T-helper 2 cell (primary cell): ENCODE measurements at places on chromosomes 13 and 19.
A peak's percentile ranks its signal among the peaks of the same experiment; 100 is the strongest.

DNA sequence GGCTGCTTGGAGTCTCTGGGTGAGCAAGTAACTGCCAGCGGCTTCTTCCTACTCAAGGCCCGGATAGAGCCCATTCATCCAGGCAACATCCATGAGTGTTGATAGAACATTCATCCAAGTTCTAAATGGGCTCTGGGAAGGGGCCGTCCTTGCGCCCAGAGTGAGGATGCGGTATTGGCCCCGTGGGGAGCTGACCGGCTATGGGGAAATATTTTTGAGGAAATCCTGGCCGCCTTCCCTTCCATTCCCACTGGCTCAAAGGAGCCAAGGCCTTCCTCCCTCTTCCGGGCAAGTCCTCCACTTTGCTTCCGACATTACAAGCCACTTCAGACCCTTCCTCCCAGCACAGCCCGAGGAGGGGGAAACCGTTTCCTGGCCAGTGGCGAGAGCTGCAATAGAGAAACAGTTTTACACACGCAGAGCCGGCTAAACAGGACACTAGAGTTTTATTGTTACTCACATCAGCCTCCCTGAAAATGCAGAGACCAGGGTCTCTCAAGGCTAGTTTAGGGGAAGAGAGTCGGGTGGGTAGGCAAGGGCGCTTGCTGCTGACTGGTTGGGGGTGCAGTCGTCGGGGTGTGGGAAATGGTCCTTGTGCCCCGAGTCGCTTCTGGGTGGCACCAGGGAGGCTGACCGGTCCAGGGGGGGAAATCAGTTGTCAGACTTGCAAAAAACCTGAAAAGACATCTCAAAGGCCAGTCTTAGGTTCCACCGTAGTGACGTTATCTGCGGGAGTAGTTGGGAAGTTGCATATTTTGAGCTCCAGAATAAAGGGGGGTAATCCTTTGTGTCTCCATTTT, 37.5 kb downstream of the C13orf46 start:
- no peak for DNase-seq

DNA sequence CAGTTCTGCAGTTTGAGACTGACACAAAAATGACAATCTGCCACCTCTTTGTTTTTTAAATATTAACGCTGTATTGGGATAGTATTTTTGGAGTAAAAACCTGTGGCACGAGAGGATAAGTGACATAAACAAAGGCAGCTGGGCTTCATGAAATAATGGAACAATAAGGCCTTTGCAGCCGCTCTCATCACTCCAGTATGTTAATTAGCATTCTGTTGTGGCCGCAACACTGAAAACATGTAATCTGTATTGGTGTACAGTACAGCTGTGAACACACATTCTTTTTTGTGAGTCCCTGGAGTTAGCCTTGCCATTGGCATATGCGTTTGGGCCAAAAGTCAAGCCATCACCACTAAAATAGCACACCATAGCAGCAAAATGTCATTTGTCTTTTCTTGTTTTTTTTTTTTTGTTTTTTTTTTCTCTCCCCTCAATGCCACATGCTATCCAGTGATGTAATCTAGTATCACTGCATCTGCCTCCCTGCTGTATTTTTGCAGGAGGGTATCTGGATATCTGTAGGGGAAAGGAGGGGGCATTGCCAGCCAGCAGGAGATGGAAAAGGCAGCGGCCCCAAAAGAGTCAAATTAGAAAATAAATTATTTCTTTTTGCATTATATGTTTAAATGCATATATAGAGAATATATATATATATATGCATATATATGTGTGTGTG, 885 bp upstream of the ZNF536 start:
- DNase-seq = no peak

- DNase-seq = no peak
Measured at GRCh38 chr13:30932481-30933353, at the start of gene TEX26. Gene TEX26, plus strand, starts transcription at chr13:30932656. Its CDS starts 60 bp downstream, at chr13:30932716.

- peak; percentile 54 for DNase-seq
Measured at GRCh38 chr13:99980201-99980823, 1.3 kb upstream of the ZIC2 start.

DNA sequence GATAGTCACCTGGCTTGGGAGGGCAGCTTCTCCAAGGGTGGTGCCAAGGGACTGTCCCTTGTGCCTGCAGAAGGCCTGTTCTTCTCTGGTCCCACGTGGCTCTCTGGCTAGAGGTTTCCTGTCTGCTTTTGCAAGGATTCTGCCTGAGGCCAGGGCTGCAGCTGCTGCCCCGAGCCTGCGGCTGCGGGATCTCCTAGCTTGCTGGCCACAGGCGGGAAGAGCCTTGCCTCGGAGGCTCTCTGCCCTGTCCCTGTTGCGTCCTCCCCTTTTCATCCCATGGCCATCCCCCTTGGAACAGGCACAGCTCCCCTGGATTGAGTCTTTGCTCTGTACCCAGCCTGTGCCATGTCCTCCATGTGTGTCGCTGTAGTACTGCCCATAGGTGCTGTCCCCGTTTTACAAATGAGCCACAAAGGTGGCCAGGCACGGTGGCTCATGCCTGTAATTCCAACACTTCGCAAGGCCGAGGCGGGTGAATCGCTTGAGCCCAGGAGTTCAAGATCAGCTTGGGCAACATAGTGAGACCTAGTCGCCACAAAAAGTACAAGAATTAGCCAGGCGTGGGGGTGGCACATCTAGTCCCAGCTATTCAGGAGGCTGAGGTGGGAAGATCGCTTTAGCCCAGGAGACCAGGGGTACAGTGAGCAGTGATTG, 9.1 kb downstream of the IRF3 start:
- DNase-seq = no peak

- no peak for DNase-seq
Measured at GRCh38 chr13:49063497-49063896, 87.8 kb downstream of the FNDC3A start.

GRCh38 chr13:23567906-23568460, 2.2 kb upstream of the TNFRSF19 start:
- no peak for DNase-seq

- no peak for DNase-seq
Measured at GRCh38 chr13:101026736-101027398, 352.3 kb upstream of the TMTC4 start.

DNA sequence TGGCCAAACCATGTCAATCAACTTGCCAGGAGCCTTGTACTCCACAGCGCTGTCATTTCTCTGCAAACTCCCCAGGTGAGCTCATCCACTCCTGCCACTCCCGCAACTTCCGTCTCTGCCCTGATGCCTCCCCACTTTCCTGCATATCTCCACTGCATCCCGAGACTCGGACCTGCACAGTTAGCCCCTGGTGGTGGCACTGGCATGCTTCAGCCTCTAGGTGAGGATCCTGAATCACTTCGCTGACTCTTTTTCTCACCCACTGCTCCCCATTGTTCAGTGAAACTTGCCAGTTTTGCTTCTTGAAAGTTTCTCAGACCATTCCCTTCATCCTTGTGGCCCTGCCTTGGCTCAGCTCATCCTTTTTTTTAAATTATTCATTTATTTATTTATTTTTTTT, 3.4 kb upstream of the CTU1 start:
- no peak for DNase-seq

DNA sequence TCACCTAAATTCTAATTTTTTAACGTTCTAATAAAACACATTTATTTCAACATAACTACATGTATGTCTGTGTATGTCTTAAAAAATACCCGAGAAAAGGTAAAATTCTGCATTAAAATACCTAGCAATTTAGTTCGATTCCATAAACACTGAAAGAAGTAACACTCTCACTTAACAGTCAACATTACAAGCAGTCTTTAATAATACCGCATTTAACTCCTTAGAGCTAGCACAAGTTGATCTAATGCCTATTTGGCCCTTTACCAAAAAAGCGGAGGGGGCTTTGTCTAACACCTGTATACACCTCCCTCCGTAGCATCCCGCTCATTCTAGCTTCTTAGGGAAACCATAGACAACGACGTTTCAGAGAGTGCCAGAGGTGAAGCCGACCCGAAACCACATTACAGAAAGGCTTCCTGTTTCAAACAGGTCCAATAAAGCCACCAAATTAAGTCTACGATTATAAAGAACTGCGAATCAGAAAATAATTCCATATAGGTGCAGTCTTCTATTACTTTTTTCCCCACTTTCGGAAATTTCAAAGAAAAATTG, 1.2 kb downstream of the SPART start:
- no peak for DNase-seq

GRCh38 chr13:49679246-49679645, 12.0 kb downstream of the EBPL start:
- no peak for DNase-seq

- DNase-seq = no peak
Measured at GRCh38 chr19:5231857-5232678, 108.5 kb downstream of the PTPRS start.

DNA sequence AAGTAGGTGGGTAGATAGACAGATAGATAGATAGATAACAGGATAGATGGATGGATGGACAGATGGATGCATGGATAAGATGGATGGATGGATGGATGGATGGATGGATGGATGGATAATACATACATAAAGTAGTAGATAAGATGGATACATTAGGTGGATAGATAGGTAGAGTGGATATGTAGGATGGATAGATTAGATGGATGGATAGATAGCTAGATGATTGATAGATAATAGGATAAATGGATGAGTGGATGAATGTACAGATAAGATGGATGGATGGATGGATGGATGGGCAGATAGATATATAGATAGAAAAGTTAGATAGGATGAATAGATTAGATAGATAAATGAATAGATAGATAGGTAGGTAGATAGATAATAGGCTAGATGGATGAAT, 2.1 kb downstream of the CYP4F3 start:
- DNase-seq = no peak

GRCh38 chr13:70253834-70254233, 145.6 kb upstream of the KLHL1 start:
- DNase-seq = no peak

DNA sequence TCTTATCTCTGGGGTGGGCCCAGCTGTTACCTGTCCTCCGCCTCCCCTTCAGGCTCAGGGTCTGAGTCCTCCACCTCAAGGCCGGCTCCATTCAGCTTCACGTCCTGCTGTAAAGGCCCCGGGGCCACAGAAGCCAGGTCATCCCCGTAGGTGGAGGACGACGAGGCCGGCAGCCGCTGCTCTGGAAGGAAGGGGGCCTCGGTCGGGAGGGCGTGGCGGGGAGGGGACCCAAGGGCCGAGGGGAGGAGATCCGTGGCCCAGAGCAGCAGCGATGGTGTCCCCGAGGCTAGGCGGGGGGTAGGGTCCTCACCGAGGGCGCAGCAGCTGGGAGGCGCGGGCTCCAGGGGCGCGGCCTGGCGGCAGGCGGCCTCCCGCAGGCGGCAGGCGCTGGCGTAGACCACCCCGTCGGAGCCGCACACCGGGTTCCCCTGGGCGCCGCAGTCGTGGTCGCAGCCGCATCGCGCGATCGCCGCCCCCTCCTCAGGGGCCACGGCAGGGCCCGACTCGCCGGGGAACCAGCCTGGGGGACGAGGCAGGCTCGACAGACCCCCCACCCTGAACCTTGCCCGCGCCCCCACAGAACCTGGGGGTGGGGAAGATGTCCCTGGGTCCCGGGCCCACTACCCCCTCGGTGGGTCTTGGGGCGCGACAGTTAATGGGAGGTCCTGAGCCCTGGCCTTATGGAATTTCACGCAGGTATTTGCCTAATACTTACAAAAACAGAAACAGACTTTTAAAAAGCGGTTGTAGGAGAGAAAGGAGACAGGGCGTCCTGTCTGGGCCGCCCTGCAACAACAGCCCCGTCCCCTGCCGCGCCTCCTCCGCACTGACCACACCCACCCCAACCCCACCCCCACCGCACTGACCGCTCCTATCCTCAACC, 7.6 kb downstream of the F2RL3 start:
- no peak for DNase-seq

- DNase-seq = no peak
Measured at GRCh38 chr13:73321043-73321442, 262.2 kb downstream of the KLF5 start.

- no peak for DNase-seq
Measured at GRCh38 chr19:46654621-46655152, 6.3 kb downstream of the DACT3 start.

DNA sequence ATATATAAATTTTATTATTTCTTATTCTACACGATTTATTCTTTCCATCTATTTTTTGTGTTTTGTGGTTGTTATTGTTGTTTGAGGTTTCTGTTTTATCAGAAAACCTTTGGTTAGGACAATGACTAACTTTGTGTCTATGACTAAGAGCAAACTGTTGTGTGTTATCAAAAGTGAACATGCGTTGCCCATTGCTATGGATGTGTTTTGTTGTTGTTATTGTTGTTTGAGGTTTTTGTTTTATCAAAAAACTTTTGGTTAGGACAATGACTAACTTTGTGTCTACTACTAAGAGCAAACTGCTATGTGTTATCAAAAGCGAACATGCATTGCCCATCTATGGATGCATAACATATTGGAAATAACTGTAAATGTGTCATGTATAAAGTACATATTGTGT, 692.3 kb downstream of the SLITRK1 start:
- no peak for DNase-seq

- DNase-seq = no peak
Measured at GRCh38 chr19:30074741-30075715, 133.0 kb downstream of the URI1 start.

GRCh38 chr13:73129023-73129422, 70.2 kb downstream of the KLF5 start:
- no peak for DNase-seq

GRCh38 chr13:34967851-34968562, 25.9 kb downstream of the NBEA start:
- no peak for DNase-seq

DNA sequence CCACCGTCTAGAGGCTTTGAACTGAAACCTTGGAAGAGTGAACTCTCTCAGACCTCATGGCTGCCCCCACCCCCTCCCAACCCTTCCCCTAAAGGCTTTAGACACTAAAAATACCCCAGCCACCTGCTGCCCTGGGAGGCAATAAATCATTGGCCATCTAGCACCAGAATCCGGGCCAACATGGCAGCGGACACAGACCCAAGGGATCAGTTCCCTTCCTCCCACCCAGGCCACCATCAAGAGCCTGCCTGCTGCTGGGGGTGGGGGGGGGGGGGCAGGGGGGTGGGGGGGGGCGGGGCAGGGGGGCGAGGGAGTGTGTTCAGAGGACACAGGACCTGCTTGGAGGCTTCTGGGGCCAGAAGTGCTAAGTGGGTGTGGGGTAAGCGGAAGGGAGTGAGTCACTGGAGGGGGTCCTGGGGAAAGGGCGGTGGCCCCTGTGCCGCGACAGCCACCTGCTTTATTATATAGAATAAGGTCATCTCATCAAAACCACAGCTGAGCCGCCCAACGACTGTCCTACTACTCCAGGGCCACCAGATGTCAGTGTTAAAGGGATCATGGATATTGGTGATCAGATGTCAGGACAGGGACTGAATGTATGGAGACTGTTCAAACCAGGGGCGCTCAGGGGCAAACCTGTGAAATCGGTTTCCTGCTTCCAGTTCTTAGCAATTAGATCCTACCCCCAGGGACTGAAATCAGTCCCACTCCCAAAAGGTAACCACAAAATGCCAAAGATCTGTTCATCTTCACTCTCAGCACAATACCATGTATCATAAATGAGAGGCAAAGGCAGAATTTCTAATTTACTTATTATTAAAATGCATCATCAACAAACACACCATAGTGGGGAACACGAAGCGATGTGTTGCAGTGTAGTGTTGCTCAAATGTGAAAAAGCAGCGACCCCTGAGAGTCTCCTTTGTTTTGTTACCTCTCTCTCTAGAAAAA, 24.3 kb downstream of the ARL11 start:
- no peak for DNase-seq
